ENCODE measurements at places on chromosomes 13 and 19. TPM values are rescaled to one million over a fixed set of nuclear protein-coding genes. Genes with fewer than 3 reads are reported as not detected.
A peak's percentile ranks its signal among the peaks of the same experiment; 100 is the strongest.

GRCh38 chr19:4456476-4456842 lies 1.1 kb downstream of the UBXN6 start:
- peak overlapping the region; percentile 69 for H3K4me3 ChIP-seq
- DNase-seq: peak; percentile 53
- no peaks in the 10 kb centered on the region for H3K36me3 ChIP-seq
- H3K27me3 ChIP-seq: no peaks in the 10 kb centered on the region
- H3K4me1 ChIP-seq: peaks cover 16% of the 10 kb centered on the region

- no peaks in the 10 kb centered on the region for H3K36me3 ChIP-seq
- H3K4me3 ChIP-seq: no peak overlapping the region
- H3K27ac ChIP-seq: no peak overlapping the region
- DNase-seq: no peak
- H3K4me1 ChIP-seq: peaks cover 4% of the 10 kb centered on the region
These were observed 1.3 kb downstream of the TSKS start for GRCh38 chr19:49761625-49762311.

KANK2 gene
- 17.5 TPM for total RNA-seq

DNA sequence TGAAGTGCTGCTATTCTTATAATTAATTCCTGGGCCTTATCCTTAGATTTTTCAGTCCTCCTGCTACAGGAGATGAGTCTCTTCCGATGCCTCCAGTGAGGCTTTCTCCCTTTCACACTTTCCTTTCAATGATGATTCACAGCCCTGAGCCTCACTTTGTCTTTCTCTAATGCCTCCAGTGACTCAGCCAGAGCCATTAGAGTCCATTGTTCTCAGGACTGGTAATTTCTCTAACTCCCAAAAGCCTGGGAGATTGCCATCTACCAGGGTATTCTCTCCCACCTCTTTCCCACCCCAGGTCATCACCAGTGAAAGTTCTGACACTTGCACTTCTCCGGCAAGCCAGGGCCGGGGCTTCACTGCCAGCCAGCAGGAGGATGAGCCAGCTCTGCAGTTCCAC lies 49.6 kb upstream of the ARGLU1 start:
- H3K36me3 ChIP-seq: no peaks in the 10 kb centered on the region
- DNase-seq: peak; percentile 61
- H3K4me3 ChIP-seq: no peak overlapping the region
- peak overlapping the region; percentile 57 for H3K27ac ChIP-seq
- no peaks in the 10 kb centered on the region for H3K27me3 ChIP-seq

- H3K27ac ChIP-seq: no peak overlapping the region
- H3K36me3 ChIP-seq: no peaks in the 10 kb centered on the region
- no peak overlapping the region for H3K4me3 ChIP-seq
- H3K4me1 ChIP-seq: peaks cover 11% of the 10 kb centered on the region
- no peak for DNase-seq
These were observed 177.1 kb downstream of the RGCC start for GRCh38 chr13:41634407-41634806.

DNA sequence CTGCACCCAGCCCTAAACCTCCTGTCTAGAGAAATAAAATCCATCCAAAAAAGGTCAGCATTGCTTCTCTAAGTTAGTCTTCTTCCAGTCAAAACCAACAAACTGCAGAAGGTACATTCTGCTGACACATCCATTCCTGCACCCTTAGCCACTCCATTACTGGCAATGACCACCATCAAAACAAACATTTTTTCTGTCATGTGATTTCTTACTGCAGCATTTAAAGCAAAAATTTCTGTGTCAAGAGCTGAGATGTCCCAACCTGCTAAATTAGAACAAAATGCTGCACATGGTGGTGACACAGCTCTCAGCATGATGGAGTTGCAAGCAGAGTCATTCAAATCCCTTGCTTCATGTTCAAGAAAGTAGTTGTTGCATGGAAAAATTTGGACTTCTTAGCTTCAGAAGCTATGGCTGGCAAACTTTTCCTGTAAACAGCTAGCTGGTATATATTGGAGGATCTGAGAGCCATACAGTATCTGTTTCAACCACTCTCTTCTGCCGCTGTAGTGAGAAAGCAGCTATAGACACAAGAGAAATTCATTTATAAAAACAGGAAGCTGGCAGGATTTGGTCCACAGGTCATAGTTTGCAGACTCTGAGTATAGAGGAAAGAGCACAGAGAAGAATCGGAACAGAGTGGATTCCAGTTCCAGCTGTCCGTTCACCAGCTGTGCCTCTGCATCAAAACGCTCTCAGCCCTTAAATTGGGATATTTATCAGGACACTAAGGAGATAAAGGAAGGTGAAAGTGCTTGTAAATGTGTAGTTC lies 17.4 kb downstream of the RUBCNL start:
- no peaks in the 10 kb centered on the region for H3K36me3 ChIP-seq
- H3K27ac ChIP-seq: no peak overlapping the region
- no peak for DNase-seq
- peaks cover 6% of the 10 kb centered on the region for H3K4me1 ChIP-seq
- H3K4me3 ChIP-seq: no peak overlapping the region

DNA sequence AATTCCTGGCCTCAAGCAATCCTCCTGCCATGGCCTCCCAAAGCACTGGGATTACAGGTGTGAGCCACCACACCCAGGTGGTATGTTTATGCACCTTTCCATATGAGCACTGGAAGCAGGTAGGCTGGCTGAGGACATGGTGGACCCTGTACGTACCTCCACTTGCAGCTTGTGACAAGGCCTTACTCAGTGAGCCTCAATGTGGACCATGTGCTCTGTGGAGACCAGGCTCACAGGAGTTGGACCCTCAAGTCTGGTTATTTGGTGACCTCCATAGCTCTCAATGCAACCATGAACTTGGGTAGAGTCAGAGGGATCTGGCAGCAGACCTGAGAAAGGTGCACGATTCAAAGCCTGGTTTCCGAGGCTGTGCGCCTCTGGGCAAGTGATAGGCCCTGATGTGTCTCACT lies 5.5 kb downstream of the ACP4 start:
- no peak overlapping the region for H3K4me3 ChIP-seq
- DNase-seq: no peak
- no peaks in the 10 kb centered on the region for H3K36me3 ChIP-seq
- H3K27me3 ChIP-seq: no peaks in the 10 kb centered on the region
- peaks cover 4% of the 10 kb centered on the region for H3K4me1 ChIP-seq
- no peak overlapping the region for H3K27ac ChIP-seq

PABPC3 gene
- 0.17 TPM for total RNA-seq

PODNL1 gene
- total RNA-seq: not detected

ZNF8 gene
- 24.0 TPM for total RNA-seq

- H3K4me1 ChIP-seq: peaks cover under 1% of the 10 kb centered on the region
- no peak for DNase-seq
- H3K27me3 ChIP-seq: peaks cover 81% of the 10 kb centered on the region
These were observed 3.8 kb upstream of the RETN start for GRCh38 chr19:7665076-7665475.

KLF2 gene
- total RNA-seq: not detected

C19orf73 gene
- total RNA-seq: 1.7 TPM

CASP14 gene
- total RNA-seq: not detected

DNA sequence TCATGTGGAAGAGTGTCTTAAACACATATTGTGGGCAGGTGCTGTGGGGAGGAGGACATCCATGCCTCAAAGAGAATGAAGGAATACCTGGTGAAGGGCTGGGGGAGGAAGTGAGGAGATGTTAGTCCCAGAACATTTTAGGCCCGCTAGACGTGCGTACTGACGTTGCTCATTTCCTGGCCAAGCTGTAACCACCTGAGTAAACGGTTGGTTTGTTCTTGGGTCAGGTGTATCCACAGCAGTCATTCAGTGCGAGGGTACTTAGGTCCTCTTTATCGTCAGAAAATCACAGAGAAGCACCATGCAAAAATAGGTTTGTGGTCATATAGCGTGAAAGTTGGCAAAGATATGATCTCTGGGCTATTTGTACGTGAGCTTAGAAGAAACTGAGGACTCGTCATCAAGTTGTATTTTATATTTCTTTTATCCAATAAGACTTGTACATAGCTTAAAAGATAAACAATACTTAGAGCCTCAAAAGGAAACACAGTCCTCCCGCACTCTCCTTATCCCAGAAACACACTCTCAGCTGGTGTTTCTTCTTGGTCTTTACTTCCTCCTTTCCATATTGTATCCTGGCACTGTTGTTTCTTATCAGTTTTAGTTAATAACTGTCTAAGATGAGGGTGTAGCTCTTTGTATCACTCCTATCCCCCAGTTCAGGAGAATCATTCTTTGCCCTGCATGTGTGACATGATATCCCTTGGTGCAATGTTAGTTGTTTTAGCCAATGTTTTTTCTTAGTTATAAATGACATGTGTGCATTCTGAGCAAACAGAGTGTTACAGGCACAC lies 52.0 kb downstream of the ARHGEF7 start:
- no peaks in the 10 kb centered on the region for H3K27me3 ChIP-seq
- H3K27ac ChIP-seq: no peak overlapping the region
- peaks cover 12% of the 10 kb centered on the region for H3K4me1 ChIP-seq
- no peak overlapping the region for H3K4me3 ChIP-seq
- no peaks in the 10 kb centered on the region for H3K36me3 ChIP-seq

- no peak overlapping the region for H3K4me3 ChIP-seq
- DNase-seq: no peak
- H3K4me1 ChIP-seq: peaks cover 17% of the 10 kb centered on the region
- no peak overlapping the region for H3K27ac ChIP-seq
These were observed 9.1 kb downstream of the COMP start for GRCh38 chr19:18781885-18782527.

DNA sequence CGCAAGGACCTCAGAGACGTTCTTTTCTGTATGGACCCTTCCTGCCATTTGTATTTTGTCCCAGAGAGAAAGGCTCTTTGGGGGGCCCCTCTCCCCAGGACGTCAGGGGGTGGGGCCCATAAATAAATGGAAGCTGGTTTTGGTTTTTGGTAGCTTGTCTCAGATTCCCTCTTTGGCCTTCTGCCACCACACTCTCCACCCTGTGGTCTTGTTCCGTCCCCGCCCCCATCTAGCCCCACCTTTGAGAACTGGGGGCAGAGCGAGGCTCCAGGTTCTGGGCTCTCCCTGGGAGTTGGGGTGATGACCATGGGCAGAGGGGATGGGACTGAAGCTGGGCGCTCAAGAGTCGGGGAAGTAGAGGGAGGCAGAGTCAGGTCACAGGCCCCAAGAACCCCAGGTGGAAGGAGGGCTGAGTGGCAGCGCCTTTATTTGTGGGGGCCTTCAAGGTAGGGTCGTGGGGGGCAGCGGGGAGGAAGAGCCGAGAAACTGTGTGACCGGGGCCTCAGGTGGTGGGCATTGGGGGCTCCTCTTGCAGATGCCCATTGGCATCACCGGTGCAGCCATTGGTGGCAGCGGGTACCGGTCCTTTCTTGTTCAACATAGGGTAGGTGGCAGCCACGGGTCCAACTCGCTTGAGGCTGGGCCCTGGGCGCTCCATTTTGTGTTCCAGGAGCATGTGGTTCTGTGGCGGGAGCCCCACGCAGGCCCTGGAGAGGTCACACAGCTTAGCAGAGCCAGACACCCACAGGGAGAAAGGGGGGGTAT lies 3.3 kb downstream of the ISYNA1 start:
- no peaks in the 10 kb centered on the region for H3K36me3 ChIP-seq
- H3K4me3 ChIP-seq: peak overlapping the region; percentile 43

SLC10A2 gene
- not detected for total RNA-seq
